ENCODE measurements at places on chromosomes 5 and 9. TPM values are rescaled to one million over a fixed set of nuclear protein-coding genes. Genes with fewer than 3 reads are reported as not detected.

The ZNF883 gene
- total RNA-seq: 0.24 TPM

The TMEM203 gene
- total RNA-seq: 39.3 TPM

The PPP2CA gene
- 177 TPM for total RNA-seq

The BAAT gene
- 0.07 TPM for total RNA-seq

The FREM1 gene
- not detected for total RNA-seq

The INSL4 gene
- total RNA-seq: not detected

The SLC22A4 gene
- total RNA-seq: 1.1 TPM
